ENCODE measurements at places on chromosomes 7 and 10.
A peak's percentile ranks its signal among the peaks of the same experiment; 100 is the strongest.

- DNase-seq, result no peak
Measured at GRCh38 chr7:30816645-30817370, 45.6 kb downstream of the MINDY4 start.

DNA sequence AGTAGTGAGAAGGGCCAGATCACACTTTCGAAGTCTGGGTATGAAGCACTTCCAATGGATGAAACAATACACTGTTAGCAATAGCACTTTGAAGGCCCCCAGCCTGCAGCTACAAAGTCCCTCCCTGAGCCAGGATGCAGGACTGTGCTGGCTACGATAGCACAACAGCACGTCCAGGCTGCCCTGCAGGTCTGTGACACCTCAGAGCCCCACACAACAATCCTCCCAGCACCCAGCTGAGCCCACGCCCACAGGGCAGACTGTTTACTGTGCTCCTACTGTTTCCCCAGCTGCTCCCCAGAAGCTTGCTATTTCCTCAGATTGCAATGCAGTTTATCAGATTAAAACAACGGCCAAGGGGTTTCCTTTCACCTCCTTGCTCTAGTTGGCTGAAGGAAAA, 71.4 kb downstream of the HTR5A start:
- no peak for DNase-seq

- no peak for DNase-seq
Measured at GRCh38 chr10:129079705-129080104, 387.3 kb upstream of the MGMT start.

GRCh38 chr10:112721080-112721698, 228.9 kb upstream of the TCF7L2 start:
- DNase-seq, result peak; percentile 5

- no peak for DNase-seq
Measured at GRCh38 chr10:3568392-3568791, 216.6 kb downstream of the KLF6 start.

- DNase-seq, result no peak
Measured at GRCh38 chr10:132834311-132834761, 48.4 kb upstream of the NKX6-2 start.

GRCh38 chr7:128323459-128324367, 20.0 kb downstream of the RBM28 start:
- no peak for DNase-seq
